ENCODE measurements at places on chromosomes 11 and 22.

GRCh38 chr11:19679952-19680828 lies 32.4 kb upstream of the NAV2 start:
- DNase-seq, result no peak

GRCh38 chr11:86515297-86516094 lies 140.8 kb downstream of the CCDC81 start:
- no peak for DNase-seq

DNA sequence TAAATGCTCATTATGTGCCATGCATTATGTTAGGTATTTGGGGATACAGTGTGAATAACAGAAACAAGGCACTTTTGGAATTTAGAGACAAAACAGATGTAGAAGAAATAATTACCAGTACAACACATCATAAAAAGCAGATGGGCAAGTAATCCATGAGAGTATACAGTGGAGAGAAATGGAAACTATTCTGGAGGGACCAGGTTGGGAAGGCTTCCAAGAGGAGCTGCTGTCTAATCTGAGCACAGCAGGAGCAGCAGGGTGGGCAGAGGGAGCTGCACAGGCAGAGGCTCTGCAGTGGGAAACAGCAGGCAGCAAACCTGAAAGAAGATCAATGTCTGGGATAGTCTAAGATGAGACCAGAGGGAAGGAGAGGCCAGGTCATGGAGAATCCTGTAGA lies 268.7 kb upstream of the CCDC90B start:
- DNase-seq, result no peak

DNA sequence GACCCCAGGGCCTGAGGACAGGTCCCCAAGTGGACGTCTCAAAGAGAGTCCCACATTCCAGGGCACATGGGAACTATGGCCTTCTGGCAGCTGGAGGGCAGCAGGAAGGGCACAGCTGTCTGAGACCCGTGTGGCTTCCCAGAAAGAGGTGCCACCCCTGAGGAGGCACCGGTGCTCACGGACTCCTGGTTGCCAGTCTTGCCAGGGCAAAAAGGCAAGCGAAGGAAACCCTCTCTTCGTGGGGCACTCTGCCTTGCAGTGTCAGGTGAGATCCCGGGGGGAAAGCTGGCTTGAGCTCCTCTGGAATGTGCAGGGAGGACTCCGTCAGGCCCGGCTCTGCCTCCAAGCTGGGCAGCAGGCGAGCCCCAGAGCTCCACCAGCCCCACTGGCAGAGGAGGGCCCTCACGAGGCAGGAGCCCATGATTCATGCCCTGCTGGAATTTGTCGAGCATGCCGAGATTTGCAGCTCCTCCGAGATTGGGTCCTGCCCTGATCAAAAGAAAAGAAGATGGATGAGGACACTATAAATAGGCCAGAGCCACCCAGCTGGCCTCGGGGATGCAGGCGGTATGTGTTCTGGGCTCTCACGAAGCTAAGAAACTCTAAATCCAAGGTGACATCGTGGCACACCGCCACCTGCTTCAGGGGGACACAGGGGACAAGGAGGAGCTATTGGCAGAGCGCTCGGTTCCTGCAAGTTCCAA lies 9.9 kb upstream of the CELSR1 start:
- DNase-seq, result no peak

- DNase-seq, result no peak
Observed at GRCh38 chr22:49077036-49077393, 750.7 kb downstream of the BRD1 start.

DNA sequence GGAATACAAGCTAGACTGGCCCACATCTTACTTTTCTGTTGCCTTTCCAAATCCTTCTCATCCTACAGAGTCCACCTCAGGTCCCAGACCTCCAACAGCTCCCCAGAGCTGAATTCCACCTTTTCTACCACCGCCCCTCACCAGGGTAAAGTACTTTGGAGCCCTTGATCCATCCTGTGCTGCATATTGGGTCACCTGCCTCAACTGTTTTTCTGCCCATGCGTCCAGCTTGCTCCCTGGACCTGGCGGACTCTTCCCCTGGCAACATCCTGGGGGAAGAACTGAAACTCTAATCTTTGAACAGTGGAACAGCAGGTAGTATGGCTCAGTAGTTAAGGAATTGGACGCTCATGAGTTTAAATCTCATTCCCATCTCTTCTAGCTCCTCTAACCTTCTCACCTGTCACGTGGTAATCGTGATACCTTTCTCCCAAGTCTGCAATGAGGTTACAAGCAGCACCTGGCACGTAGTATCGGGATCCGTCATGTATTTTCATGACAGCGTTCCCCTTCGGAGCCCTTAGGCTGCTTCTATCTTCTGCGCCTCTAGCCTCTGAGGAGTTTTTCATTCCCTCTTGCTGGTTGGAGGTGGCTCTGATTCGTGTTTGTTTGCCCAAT lies 98.1 kb downstream of the CEP164 start:
- no peak for DNase-seq

GRCh38 chr11:130421697-130422096 lies 6.7 kb downstream of the ADAMTS8 start:
- no peak for DNase-seq

GRCh38 chr22:47401592-47401898 lies 639.1 kb downstream of the TBC1D22A start:
- no peak for DNase-seq

GRCh38 chr11:45924036-45924915 lies 1.8 kb downstream of the LARGE2 start:
- no peak for DNase-seq

GRCh38 chr22:47615051-47615450 lies 852.6 kb downstream of the TBC1D22A start:
- DNase-seq, result no peak

- no peak for DNase-seq
Observed at GRCh38 chr11:8709002-8709672, 26.5 kb downstream of the RPL27A start.

- DNase-seq, result no peak
Observed at GRCh38 chr11:59551659-59552521, 40.6 kb downstream of the OR4D9 start.

DNA sequence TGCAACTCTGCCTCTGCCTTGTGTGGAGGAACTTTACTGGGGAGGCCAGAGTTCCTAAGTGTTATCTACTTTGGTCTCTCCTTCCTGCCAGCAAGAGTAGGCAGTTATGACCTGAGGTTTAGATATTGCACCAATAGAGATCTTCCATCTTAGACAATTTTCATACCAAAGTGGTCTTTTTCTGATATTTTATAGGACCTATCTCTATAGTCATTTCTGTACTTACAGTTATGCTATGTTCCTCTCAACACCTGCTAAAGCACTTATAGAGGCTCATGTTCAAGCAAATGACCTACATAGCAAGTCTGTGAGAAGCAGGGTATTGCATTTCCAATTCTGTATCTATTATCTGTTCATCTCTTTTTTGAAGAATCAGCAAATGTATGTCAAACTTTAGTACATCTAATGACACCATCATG lies 80.8 kb downstream of the HORMAD2 start:
- DNase-seq, result no peak

- DNase-seq, result no peak
Observed at GRCh38 chr11:17798253-17798652, 63.7 kb downstream of the KCNC1 start.

- DNase-seq, result no peak
Observed at GRCh38 chr22:49296561-49296960, 531.1 kb downstream of the BRD1 start.

GRCh38 chr11:107050121-107050520 lies 31.8 kb upstream of the GUCY1A2 start:
- no peak for DNase-seq

DNA sequence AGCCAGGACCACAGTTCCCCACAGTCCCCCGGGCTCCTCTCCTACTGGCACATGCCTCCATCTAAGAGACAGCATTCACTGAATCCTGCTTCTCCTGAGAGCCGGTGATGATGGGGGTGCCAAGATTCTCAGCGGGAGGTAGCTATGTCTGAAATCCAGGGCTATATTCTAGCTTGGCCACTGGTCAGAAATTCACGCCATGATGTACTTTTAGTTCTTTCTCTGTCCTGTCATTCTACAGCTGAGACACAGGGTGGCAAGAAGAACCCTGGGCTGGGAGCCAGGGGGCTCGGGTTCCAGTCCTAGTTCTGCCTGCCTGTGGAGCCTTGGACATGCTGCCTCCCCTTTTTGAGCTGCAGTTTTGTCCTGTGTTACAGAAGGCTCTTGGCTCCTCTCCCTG lies 59.2 kb upstream of the PHOX2A start:
- DNase-seq, result no peak

- DNase-seq, result no peak
Observed at GRCh38 chr11:106031202-106031810, 9.3 kb upstream of the MSANTD4 start.

GRCh38 chr22:50190941-50191741 lies 5.4 kb downstream of the TRABD start:
- peak; percentile 37 for DNase-seq

- DNase-seq, result no peak
Observed at GRCh38 chr22:19621373-19622060, 92.8 kb upstream of the SEPTIN5 start.

DNA sequence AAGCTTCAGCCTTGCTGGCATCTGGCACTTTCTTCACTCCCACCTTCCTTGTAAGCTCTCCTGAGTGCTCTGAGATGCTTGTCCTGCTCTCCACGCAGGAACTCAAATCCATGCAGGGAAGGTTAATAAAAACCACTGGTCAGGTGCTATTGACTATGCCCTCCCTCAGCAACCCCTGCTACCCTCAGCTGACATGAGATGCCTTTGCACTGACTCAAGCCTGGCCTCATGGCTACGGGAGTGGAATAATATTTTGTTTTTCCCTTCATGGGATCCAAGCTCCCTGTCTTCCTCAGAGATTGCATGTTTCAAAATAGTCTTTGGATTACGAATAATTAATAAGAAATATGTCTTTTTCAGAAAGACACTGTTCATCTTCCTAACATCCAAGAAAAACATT lies 31.7 kb upstream of the ABCC8 start:
- no peak for DNase-seq

- no peak for DNase-seq
Observed at GRCh38 chr11:9530020-9530621, 43.3 kb upstream of the WEE1 start.

DNA sequence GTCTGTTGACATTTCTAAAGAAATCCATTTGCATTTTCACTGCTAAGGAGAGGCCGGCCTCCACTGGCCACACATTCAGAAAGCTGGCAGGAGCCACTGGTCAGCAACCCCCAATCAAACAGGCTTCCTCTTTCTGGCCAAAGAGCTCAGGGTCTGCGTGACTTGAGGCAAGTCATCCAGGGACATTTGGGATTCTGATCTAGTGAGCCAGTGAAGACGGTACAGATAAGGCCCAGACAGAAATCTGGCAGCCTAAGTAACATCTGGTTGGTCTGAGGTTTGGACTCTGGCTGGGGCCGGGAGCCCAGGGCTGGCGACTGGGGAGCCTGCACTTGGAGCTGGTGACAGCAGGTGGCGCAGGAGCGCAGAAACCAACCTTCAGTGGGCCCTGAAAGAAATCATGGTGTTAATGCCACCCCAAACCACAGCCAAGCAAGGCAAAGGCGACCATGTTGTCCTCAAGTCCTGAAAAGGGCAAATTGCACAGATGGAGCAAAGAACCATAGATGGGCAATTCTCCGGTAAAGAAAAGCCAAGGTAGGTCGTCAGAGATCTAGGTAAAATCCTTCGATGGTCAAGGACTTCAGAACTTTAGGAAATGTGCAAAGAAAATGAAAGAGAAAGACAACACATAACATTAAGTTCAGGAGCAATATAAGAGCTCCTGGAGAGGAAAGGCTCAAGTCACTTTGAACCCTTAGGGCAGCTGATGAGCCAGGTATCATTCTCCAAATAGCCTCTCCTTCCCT lies 99.4 kb upstream of the BLID start:
- no peak for DNase-seq

DNA sequence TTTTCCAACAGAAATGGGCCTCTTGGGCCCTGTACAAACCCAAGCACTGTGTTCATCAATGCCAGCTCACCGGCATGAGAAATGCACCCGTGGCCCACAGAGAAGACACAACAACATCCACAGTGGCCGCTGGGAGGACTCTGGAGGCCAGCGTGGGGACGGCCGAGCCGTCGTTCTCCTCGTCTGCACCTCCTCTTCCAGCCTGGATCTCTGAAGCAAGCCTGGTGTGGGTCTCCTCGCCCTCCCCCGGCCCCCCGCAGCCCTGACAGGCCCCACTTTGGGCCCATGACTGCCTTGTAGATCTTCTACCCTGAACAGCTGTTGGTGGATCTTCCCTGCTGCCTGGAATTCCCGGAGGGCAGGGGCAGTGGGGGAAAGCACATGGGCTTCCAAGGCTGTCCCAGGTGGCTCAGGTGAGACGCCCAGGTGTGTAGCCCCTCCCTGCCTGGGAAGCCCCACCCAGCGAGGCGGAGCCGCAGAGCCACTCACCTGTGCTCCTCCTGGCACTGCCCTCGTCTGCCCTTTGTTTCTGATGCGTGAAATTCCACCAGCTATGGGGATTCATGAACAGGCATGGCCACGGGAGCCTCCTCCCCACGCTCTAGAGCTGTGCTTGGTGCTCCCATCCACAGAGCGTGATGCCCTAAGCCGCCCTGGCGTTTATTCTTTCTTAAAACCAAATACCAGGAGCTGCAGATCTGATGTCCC lies 225.9 kb downstream of the BRD1 start:
- DNase-seq, result no peak

DNA sequence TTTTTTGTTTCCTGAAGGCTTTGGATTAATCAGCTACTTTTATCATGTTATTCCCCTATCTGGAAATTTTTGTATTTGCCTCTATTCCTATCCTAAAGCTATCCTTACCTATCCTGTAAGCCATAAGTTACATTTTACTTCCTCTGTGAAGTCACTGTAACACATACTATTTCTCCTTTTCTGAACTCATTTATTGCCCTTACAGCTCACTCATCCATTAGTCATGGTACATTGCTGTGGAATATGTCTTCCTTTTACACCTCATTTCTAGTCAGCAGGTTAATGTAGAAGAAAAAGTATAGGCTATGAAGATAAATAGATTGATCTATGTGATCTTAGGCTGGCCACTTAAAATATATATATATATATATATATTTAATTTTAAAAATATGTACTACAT lies 28.0 kb downstream of the SWAP70 start:
- DNase-seq, result no peak

GRCh38 chr22:26161746-26162145 lies 7.5 kb upstream of the SEZ6L start:
- DNase-seq, result no peak

GRCh38 chr11:77287615-77288273 lies 13.7 kb downstream of the GDPD4 start:
- DNase-seq, result no peak

DNA sequence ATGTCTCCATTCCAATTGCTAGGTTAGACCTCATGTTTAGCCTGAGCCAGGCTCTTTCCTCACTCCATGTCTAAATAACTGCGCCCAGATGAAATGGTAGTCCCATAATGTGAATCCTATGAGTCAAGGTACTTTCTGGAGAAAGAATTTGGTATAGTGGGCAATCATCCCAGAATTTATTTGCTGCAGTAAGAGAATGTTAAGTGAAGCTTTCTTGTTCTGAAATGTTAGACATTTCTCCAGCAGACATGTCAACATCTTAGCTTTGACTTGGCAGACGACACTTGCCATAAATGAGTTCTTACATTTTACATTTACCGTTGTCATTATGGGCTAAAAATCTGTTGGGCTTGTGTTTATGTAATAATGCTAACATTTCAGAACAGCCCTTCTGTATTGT lies 165.2 kb downstream of the PGR start:
- no peak for DNase-seq

Data from activated CD4-positive, alpha-beta T cell treated with anti-CD3 and anti-CD28 coated beads for 24 hours (primary cell).